ENCODE measurements at places on chromosomes 7 and 10. TPM values are rescaled to one million over a fixed set of nuclear protein-coding genes. Genes with fewer than 3 reads are reported as not detected.

DNA sequence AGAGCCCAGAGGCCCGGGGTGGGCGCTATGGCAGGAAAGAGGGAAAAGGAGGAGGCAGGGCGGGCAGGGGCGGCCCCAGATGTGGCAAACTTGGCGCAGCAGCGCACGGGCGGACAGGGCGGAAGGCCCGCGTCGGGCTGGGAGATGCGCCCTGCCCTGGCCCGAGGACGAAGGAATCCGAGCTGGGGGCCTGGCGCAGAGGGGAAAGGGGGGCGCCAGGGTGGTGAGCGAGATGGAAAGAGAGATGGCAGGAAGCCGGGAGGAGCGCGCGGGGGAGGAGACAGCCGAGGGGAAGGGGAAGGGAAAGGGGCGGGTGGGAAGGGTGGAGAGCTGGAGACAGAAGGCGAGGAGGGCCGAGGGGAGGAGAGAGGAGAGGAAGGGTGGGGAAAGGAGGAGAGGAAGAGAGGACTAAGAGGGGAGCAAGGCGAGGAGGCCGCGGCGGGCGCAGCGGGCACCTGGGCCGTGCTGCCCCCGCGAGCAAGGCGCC is at the start of gene MARVELD1:
Gene MARVELD1 (plus strand): TSS at position 392 of the 487 bp plus-strand sequence. CDS start 147 bp downstream, outside the sequence.
- peak; percentile 94 for DNase-seq

GRCh38 chr10:13001041-13001886 is at the start of gene CCDC3:
TSS of gene CCDC3 (minus strand) at chr10:13001713. CDS start at chr10:13001570, 143 bp downstream.
- DNase-seq, result peak; percentile 88

DNA sequence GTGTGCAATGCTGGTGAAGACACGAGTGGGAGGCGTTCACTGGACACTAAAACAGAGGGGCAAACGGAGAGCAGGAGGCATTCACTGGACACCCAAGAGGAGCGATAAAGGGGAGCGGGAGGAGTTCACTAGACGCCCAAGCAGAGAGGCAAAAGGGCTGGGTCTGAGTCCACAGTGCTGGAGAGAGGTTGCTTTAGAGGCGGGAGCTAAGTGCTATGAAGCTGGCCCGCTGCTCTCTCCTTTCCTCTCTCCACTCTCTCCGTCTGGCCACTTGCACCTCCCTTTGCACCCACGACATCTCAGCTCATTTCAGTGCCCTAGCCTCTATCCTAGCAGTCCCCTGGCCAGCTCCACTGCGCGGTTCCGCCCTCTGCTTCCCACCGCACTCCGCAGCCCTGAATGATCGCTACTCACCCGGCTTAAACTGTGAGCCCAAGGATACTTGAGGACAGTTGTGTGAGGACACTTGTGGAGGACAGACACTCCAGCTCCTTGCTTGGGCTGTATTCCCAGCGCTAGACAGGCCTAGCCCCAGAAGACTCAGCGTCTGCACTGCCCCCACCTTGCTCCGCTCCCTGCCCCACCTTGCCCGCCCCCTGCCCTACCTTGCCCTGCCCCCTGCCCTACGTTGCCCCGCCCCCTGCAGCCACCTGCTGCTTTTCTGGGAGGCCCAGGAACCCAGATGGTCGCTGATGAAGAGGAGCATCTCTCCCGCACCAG is 78.8 kb upstream of the CPXM2 start:
- DNase-seq, result no peak

Gene ELN
- total RNA-seq, result 836 TPM

Gene CD36
- total RNA-seq, result 138 TPM

GRCh38 chr10:94013331-94013760 is 19.6 kb downstream of the PLCE1 start:
- DNase-seq, result no peak

DNA sequence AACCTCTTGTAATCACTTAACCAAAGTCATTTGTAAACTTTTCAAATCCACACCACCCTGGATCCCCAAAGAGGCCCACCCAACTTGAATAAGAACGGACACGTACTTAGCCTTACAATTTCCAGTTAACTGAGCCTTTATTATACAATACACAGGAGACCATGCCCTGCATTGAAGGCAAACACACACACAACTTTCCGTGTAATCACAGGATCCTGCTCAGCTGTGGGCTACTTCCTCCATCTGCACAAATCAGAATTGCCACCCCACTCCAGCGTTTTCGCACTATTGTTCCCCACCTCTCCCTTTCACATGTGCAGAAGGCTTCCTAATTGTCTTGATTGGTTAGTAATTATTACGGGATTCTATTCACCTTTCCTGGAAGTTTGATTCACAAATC is 12.1 kb upstream of the PODXL start:
- no peak for DNase-seq

GRCh38 chr10:64873959-64874358 is 1352.8 kb downstream of the REEP3 start:
- no peak for DNase-seq

Gene ANKRD2
- total RNA-seq, result 0.78 TPM

Gene GDF10
- 3.8 TPM for total RNA-seq

DNA sequence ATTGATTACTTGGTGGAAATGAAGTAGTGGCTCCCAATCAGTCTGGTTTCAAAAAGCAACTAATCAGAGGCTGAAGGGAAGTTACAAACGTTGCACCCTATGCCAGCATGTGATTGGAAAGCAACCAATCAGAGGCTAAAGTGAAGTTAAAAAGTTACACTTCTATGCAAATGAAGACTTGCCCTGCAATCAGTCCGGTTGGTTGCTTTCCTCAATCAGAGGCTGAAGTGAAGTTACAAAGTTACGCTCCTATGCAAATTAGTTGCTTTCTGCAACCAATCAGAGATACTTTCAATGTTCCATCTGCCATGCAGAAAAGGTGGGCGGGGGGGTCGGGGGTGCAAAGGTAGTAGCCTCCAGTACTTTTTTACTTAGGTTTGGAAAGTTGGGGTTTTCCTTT is 1077.1 kb downstream of the TYW1 start:
- DNase-seq, result no peak

DNA sequence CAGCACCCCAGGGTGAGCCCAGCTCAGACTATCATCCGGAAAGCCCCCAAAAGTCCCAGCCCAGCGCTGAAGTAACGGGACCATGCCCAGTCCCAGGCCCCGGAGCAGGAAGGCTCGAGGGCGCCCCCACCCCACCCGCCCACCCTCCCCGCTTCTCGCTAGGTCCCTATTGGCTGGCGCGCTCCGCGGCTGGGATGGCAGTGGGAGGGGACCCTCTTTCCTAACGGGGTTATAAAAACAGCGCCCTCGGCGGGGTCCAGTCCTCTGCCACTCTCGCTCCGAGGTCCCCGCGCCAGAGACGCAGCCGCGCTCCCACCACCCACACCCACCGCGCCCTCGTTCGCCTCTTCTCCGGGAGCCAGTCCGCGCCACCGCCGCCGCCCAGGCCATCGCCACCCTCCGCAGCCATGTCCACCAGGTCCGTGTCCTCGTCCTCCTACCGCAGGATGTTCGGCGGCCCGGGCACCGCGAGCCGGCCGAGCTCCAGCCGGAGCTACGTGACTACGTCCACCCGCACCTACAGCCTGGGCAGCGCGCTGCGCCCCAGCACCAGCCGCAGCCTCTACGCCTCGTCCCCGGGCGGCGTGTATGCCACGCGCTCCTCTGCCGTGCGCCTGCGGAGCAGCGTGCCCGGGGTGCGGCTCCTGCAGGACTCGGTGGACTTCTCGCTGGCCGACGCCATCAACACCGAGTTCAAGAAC is 1.1 kb downstream of the VIM start:
- DNase-seq, result peak; percentile 96
